ENCODE measurements at places on chromosomes 12 and 14. TPM values are rescaled to one million over a fixed set of nuclear protein-coding genes. Genes with fewer than 3 reads are reported as not detected.

- no peak overlapping the region for H3K27ac ChIP-seq
- H3K4me1 ChIP-seq: no peaks in the 10 kb centered on the region
- no peak for DNase-seq
- H3K4me3 ChIP-seq: no peak overlapping the region
- no peaks in the 10 kb centered on the region for H3K36me3 ChIP-seq
These were observed 29.2 kb upstream of the WSCD2 start for GRCh38 chr12:108099778-108100489.

GRCh38 chr12:110351119-110351518 is 52.4 kb downstream of the ANAPC7 start:
- DNase-seq: no peak
- H3K4me3 ChIP-seq: no peak overlapping the region
- no peaks in the 10 kb centered on the region for H3K27me3 ChIP-seq
- peaks cover 7% of the 10 kb centered on the region for H3K36me3 ChIP-seq
- no peak overlapping the region for H3K27ac ChIP-seq

The CD163L1 gene
- total RNA-seq: 3.9 TPM

DNA sequence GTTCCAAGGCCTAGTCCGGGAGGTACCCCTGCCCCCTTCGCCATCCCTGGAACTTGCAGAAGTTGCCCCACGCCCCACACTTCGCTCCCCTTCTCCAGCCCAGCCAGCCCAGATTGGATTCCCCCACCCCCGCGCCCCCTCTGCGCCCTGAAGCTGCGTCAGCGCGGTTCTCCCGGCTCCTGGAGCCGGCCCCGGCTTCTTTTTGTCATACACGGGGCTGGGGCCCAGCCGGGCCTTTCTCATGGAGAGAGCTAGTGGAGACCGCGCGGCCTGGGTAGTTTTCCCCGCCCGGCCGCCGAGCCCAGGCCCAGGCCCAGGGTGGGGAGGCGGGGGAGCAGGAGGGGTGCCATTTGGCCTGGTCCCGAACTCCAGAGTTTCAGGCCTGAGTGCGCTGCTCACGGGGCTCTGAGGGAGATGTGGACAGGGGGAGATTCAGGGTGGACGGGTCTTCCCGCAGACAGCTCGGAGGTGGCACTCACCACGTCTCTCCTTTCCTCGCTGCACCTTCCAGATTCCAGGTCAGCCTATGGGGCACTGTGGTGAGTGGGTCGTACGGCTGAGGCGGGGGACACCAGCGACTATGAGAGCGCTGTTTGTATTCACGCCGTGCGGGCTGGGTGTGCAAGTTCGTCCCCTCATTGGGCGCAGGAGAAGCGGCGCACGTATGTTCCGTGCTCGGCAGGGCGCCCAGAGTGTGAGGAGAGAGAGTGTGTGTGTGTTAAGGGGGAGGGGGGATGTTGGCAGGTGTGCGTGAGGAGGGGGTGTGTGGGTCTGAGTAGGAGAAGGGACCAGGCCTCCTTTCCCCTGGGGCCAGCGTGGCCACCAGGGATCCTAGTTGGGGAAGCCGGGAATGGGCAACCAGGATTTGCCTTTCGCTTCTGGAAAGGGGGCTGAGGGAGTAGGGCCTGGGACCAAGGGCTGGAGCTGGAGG is 785 bp upstream of the LHX5 start:
- H3K27me3 ChIP-seq: peaks cover 44% of the 10 kb centered on the region
- no peak overlapping the region for H3K4me3 ChIP-seq
- H3K27ac ChIP-seq: no peak overlapping the region
- no peak for DNase-seq
- no peaks in the 10 kb centered on the region for H3K4me1 ChIP-seq
- no peaks in the 10 kb centered on the region for H3K36me3 ChIP-seq

The IL31 gene
- total RNA-seq: not detected

The RNF212B gene
- total RNA-seq: not detected

The PRICKLE1 gene
- 4.6 TPM for total RNA-seq

DNA sequence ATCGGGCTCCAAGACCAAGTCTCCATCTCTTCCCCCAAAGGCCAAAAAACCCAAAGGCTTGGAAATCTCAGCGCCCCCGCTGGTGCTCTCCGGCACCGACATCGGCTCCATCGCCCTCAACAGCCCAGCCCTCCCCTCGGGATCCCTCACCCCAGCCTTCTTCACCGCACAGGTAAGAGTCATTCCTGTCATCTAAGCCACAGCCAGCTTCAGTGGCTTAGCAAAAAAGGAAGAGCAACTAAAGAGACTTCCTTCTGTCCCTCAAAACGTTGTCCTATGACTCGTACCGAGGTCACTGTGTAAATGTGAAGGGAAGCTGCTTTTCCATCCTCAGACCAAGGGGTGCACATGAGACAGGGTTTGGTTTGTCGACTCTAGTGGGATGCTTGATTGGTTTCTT is 53.4 kb downstream of the ELK3 start:
- no peak overlapping the region for H3K27ac ChIP-seq
- no peaks in the 10 kb centered on the region for H3K27me3 ChIP-seq
- H3K36me3 ChIP-seq: peaks cover 11% of the 10 kb centered on the region
- no peak for DNase-seq
- H3K4me1 ChIP-seq: peaks cover 27% of the 10 kb centered on the region

GRCh38 chr14:102929241-102930137 is 7.0 kb downstream of the AMN start:
- no peak overlapping the region for H3K4me3 ChIP-seq
- no peak for DNase-seq
- H3K36me3 ChIP-seq: no peaks in the 10 kb centered on the region
- H3K27me3 ChIP-seq: peaks cover 62% of the 10 kb centered on the region
- no peak overlapping the region for H3K27ac ChIP-seq

The ZC3H14 gene
- total RNA-seq: 89.5 TPM

The GPR84 gene
- 0.54 TPM for total RNA-seq

- no peak overlapping the region for H3K4me3 ChIP-seq
- no peak overlapping the region for H3K27ac ChIP-seq
- no peaks in the 10 kb centered on the region for H3K4me1 ChIP-seq
- DNase-seq: no peak
- H3K27me3 ChIP-seq: no peaks in the 10 kb centered on the region
- H3K36me3 ChIP-seq: no peaks in the 10 kb centered on the region
These were observed 166.9 kb downstream of the BRMS1L start for GRCh38 chr14:35992816-35993683.

DNA sequence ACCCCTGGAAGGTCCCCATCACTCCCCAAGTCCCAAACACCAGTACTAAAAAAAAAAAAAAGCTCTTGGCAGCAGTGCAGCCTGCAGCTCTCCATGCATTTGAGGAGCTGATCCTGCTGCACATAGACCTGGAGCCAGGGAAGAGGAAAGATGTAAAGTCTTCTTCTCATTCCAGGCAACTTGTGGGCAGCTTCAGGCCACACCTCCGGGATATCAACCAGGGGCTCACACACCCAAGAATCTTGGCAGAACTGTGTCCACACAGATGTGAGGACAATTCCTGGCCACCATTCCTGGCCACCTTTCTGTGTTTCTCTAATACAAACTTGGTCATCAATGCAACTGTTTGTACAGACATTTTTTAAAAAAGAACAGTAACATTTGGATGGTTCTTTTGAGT is 72.7 kb downstream of the TMEM132C start:
- DNase-seq: no peak
- no peak overlapping the region for H3K27ac ChIP-seq
- H3K4me3 ChIP-seq: no peak overlapping the region
- H3K4me1 ChIP-seq: no peaks in the 10 kb centered on the region

DNA sequence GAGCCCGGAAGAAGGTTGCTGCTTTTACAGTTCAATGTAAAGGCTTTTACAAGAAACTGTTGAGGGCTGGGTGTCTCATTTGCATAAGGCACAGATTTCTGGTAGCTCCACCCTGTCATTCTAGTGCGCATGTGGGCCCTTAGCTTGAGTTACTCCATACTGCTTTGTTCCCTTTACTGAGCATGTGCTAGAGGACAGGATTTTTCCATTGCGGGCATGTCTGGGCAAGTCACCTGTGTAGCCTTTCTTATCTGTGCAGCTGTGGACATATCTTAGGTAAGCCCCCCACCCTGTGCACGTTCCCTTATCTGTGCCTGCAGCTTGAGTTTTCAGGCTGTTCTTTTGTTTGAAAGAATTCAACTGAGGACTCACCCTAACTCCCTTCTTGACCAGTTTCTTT is 56.2 kb upstream of the ARHGAP5 start:
- no peak for DNase-seq
- H3K4me3 ChIP-seq: no peak overlapping the region
- H3K4me1 ChIP-seq: peaks cover 10% of the 10 kb centered on the region
- H3K27me3 ChIP-seq: no peaks in the 10 kb centered on the region
- H3K36me3 ChIP-seq: no peaks in the 10 kb centered on the region
- H3K27ac ChIP-seq: no peak overlapping the region

The STAT6 gene
- total RNA-seq: 115 TPM

The KRT2 gene
- total RNA-seq: not detected

DNA sequence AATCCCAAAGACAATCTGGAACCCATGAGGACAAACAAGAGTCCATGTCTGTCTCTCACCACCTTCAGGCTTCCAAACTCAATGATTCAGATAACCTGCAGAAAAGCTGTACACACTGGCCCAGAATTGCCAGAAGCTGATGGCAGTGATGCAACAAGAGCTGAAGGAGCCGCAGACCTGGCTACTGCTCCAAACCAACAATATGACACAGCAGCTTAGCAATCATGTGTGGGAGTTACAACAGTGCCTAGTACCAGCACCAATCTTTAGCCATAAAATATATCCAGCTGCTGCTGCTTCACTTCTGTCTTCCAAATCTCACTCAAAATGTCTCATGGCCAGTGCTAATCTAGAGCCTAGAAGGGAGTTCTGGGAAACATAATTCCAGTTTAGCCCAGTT is 22.0 kb downstream of the RPS6KA5 start:
- H3K27ac ChIP-seq: peak overlapping the region; percentile 8
- DNase-seq: no peak
- peaks cover 31% of the 10 kb centered on the region for H3K4me1 ChIP-seq
- no peak overlapping the region for H3K4me3 ChIP-seq

GRCh38 chr12:112022241-112023016 is 9.2 kb downstream of the ERP29 start:
- H3K27ac ChIP-seq: no peak overlapping the region
- H3K4me1 ChIP-seq: no peaks in the 10 kb centered on the region
- H3K36me3 ChIP-seq: peaks cover 68% of the 10 kb centered on the region
- no peak overlapping the region for H3K4me3 ChIP-seq
- no peaks in the 10 kb centered on the region for H3K27me3 ChIP-seq

- no peaks in the 10 kb centered on the region for H3K27me3 ChIP-seq
- no peaks in the 10 kb centered on the region for H3K4me1 ChIP-seq
- no peak overlapping the region for H3K27ac ChIP-seq
- H3K36me3 ChIP-seq: peaks cover 42% of the 10 kb centered on the region
- H3K4me3 ChIP-seq: no peak overlapping the region
These were observed 71.3 kb upstream of the GPATCH2L start for GRCh38 chr14:76080471-76080870.

The TMEM121 gene
- total RNA-seq: 5.0 TPM

GRCh38 chr12:5099591-5099990 is 55.9 kb downstream of the KCNA5 start:
- no peaks in the 10 kb centered on the region for H3K4me1 ChIP-seq
- no peak for DNase-seq
- no peaks in the 10 kb centered on the region for H3K27me3 ChIP-seq
- H3K36me3 ChIP-seq: no peaks in the 10 kb centered on the region
- H3K4me3 ChIP-seq: no peak overlapping the region
- no peak overlapping the region for H3K27ac ChIP-seq

The STAC3 gene
- total RNA-seq: 2.5 TPM

The WNT1 gene
- not detected for total RNA-seq

The CLEC7A gene
- 6.1 TPM for total RNA-seq

DNA sequence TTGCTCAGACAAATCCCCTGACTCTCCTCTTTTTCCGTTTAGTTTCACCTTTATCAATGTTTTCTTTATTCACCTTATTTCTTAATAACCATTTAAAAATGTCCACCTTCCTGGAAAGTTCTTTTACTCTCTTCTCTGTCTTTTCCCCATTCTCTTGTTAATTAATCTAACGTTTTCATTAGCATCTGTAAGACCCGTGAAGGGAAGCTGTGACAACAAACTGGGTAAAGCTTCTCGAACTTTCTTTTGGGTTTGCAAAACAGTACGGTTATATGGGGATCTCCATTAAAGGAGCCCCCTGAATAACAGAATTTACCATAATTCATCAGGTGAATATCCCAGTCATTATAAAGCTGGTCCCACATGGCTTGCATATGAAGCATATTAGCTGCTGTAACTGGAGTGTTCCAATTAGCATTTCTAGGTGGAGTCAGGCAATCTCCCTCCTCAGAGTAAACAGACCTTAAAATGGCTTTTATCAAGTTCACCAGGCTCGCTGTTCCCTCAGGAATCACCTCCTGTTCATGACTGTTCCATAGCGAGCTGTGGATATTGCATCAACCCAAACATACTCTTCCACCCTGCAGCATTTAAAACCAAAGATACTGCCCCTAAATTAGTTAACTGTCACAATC is 42.4 kb downstream of the TMEM30B start:
- no peak for DNase-seq
- H3K27ac ChIP-seq: no peak overlapping the region
- H3K4me3 ChIP-seq: no peak overlapping the region

GRCh38 chr14:45434221-45434620 is 181.2 kb upstream of the MIS18BP1 start:
- H3K4me3 ChIP-seq: no peak overlapping the region
- H3K27me3 ChIP-seq: no peaks in the 10 kb centered on the region
- no peak overlapping the region for H3K27ac ChIP-seq
- no peaks in the 10 kb centered on the region for H3K4me1 ChIP-seq

DNA sequence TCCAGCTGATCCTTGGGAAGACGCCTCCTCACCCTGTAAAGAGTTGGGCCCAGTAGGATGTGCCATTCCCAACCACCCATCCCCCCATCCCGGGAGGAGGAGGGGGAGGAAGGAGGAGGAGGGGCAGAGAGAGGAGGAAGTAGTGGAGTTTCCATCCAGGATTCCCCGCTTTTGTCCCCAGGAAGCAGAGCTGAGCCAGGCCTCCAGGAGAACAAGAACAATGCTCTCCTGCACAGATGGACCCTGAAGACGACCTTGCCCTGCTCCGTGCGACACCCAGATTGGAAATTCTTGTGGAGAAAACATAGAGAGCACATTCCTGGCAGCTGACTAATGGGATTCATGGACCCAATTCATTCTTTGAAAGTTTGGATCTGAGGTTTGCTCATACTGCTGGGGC is 132.3 kb upstream of the CRY1 start:
- H3K4me3 ChIP-seq: no peak overlapping the region
- H3K27ac ChIP-seq: no peak overlapping the region
- no peaks in the 10 kb centered on the region for H3K36me3 ChIP-seq

GRCh38 chr14:67555518-67556090 is 22.5 kb downstream of the PLEKHH1 start:
- H3K4me3 ChIP-seq: no peak overlapping the region
- no peaks in the 10 kb centered on the region for H3K4me1 ChIP-seq
- no peaks in the 10 kb centered on the region for H3K27me3 ChIP-seq

DNA sequence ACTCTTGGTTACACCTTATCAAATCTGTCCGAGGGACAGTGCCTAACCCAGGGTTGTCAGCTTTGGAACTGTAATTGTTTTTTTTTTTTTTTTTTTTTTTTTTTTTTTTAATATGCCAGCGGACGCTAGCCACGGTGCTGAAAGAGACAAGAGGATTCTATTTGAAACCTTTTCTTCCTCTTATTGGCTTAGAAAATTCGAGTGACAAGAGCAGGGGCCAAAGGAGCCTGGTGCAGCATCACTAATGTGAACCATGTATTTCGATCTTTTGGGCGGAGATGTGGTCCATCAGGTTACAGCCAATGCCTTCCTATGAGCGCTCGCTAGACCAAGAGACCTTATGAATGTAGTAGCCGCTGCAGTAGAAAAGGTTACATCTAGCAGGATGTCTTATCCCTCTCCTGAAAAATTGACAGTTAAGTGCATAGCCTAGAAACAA is 922 bp downstream of the PTPRR start:
- peaks cover 3% of the 10 kb centered on the region for H3K4me1 ChIP-seq
- H3K27ac ChIP-seq: no peak overlapping the region
- H3K36me3 ChIP-seq: no peaks in the 10 kb centered on the region
- H3K4me3 ChIP-seq: no peak overlapping the region
- no peaks in the 10 kb centered on the region for H3K27me3 ChIP-seq
- DNase-seq: no peak
